ENCODE measurements at places on chromosomes 2 and 18.
A peak's percentile ranks its signal among the peaks of the same experiment; 100 is the strongest.

DNA sequence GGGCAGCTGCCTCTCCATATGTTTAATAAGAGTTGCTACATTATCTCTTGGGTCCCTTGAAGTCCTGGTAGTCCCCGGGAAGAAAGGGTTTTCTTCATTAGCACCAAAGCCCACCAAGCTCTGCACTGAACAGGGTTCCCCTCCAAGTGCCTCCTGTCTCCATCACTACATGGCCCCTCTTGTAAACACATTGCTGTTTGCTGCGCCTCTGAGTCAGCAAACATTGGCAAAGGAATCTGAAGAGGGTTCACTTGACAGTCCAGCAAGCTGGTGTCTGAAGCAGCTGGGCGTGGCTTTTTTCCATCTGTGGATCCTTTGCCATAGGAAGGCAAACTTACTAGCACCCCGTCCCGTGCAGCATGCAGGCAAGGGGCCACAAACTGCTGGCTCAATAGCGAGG lies 82.8 kb downstream of the TEX51 start:
- no peak for DNase-seq

GRCh38 chr18:74228312-74228711 lies 63.5 kb downstream of the CYB5A start:
- DNase-seq = no peak

DNA sequence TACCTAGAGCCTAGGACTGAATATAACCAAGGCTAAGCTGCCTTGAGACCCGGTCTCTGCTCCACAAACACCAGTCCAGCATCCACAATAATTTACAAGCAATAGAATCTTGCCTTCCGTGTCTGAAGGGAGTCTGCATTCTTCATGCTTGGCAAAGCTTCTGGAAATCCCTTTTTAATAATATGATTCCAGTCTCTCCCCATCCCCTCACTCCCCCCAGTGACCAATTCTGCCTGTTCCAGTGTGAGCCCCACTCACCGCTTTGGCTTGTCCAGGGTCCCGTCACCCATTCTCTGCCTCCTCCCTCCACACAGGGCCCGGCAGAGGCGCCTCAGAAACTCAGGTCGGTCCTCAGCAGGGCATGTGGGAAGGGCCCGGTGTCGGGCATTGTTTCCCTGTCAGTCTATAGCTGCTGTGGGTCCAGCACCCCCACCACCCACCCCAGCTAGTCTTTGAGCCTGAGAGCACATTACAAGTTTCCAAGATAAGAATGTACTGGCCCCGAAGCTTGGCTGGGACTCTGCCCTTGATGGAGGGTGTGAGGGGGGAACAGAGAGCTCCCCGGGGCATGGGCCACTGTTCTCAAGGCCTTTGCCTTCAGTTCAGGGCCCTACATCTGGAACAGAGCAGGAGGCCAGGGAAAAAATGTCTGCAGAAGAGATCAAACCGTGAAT lies 129.7 kb upstream of the MYCN start:
- DNase-seq = no peak

- DNase-seq = no peak
These were observed 144.6 kb upstream of the RMP24 start for GRCh38 chr18:35827903-35828275.

DNA sequence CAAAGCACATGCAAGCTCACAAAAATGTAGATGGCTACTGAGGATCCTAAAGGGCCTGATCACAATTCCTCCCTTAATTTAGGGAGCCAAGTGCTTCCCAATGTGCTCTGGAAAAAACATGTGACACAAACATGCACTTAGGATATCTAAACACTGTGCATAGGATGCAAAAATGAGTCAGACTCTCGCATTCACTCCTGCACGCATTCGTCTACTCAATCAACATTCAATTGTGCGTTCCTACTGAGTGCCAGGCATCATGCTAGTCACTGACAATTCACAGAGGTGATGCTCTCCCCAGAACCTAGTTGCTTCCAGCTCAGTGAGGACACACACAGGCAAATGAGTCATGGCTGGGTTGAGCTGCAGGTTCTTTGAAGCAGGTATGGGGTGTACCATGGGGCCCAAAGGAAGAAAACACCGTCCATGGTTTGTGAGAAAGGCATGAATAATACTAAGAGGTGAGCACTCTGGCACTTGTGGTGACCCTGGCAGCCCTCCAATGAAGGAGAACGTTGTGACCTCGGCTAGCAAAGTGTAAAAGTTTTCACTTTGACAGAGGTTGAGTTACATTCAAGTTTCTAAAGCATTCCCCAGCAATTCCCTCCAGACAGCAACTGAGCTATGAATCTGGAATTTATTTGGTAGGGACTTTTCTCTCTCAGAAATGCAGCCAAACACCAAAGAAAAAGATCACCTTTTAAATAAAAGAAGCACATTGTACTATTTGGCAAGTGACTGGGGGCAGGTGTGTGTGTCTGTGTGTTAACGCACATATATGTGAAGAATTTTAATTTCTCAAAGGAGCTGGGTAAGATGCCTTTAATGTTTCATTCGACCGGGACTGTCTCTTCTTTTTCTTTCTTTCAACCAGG lies 173.3 kb downstream of the ALPK2 start:
- DNase-seq = peak; percentile 9

DNA sequence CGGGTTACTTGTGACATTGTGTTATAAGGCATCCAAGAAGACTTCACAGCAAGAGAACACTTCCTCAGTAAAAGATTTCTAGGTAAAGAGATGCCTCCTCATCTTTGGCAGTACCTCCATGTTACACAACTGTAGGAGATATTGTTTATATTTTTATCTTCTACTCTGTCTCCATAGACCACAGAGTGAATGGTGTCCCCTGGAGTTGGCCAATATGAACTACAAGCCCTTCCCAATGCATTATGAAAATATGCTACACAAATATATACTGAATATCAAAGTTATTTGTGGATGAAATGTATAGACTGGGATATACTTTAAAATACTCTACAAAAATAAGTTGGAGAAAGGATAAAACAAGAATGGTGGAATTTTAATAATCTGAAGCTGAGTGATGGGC lies 46.7 kb downstream of the MBOAT2 start:
- no peak for DNase-seq

DNA sequence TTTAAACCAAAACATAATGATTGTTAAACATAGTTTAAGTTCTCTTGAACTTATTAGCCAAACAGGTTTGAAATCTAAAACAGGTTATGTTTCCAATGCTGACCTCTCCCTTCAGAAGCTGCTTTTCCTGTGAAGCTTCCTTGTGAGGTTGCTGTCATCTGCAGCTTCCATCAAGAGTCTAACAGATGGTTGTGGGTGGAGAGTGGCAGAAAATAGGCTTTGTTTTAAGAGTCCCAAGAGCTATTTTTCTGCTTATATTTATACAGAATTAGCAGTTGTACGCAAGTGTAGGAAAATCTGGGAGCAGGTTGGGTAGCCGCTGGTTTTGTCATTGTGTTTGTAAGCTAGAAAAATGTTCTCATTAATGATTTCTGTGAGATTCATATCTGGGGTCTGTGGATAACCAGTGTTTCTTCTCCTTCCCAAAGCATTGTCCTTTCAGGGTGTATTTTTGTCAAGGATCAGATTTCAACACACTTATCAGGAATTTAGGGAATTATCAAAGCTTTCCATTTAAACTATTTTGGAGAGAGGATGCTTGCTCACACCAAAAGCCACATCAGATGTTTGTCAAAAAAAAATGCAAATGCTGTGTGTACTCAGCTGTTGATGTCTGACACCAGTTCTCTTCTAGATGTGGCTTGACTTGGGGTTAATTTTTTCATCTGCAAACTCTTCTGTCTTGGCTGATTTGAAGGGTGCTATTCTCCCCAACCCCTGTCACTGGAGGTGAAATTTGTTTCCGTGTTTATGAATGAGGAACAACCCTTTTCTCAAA lies 78.1 kb upstream of the KIF5C start:
- DNase-seq = no peak

GRCh38 chr2:96664366-96664925 lies 21.9 kb downstream of the FER1L5 start:
- no peak for DNase-seq

DNA sequence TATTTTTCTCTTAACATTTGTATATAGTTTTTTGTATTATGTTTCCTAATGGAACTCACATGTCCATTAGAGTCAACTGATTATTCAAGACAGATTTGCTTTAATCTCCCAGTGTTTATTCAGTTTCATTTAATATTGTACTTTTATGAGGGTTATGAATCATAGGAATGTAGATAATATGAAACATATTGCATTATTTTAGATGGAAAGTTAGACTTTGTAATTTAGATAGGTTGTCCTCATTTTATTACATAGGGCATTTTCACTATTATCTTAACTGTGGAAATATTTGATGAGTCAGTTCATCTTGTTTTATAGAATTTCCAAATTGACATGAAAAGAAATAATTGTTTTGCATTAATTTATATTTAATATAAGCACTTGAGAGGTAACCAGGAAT lies 240.8 kb downstream of the PLCL1 start:
- peak; percentile 31 for DNase-seq

GRCh38 chr18:79672490-79673276 lies 6.9 kb upstream of the CTDP1 start:
- DNase-seq = peak; percentile 4

DNA sequence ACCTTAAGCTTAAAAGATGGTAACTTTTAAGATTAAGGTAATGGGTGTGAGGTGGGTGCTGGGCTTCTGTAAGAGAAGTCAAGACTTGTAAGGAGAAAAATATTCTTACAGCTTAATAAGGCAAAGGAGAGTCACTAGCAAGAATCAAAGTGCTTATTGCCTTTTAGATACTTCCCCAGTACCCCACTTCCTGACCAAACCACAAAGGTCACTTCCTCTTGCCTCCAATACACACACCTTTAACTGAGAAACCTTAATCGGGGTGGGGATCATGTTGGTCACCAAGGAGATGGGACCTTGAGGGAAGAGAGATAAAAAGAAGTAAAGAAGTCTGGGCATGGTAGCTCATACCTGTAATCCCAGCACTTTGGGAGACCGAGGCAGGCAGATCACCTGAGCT lies 10.6 kb upstream of the ATG16L1 start:
- DNase-seq = no peak

DNA sequence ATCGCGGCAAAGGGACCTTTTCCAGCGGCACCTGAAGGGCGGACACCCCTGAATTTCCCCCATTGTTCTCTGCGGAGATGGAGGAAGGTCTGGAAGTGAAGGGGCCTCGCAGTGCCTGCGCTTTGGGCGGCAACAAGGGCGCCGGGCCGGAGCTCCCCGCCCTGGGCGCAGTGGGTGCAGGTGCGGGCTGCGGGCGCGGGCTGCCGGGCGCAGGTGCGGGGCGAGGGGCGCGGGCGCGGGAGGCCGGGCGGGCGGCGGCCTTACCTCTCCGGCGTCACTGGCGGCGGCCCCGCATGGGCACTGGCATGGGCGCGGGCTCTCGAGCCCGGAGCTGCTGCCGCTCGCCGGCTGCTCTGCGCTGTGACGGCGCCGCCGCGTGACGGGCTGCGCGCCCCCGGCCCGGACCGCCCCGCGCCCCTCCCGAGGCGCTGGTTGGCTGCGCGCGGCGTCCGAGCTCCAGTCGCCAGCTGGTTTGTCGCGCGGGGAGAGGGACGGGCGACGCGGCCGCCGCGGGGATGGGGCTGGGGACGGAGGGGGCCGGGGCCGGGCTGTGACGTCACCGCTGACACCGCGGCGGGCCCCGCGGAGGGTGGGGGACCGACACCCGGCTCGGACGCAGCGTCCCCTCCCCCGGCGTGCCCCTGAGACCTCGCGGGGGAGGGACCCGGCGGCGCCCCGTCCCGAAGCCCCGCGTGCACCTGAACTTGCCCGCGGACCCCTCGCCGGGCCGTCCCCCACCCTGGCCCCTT lies at the start of gene KIF1A:
Gene KIF1A, minus strand, starts transcription at position 362 of the 749 bp plus-strand sequence. CDS start 22,467 bp downstream, outside the sequence.
- no peak for DNase-seq

GRCh38 chr18:45608400-45608799 lies 6.9 kb upstream of the SLC14A2 start:
- no peak for DNase-seq

- DNase-seq = peak; percentile 79
These were observed 94.5 kb upstream of the FN1 start for GRCh38 chr2:215530191-215530968.

- no peak for DNase-seq
These were observed 573.0 kb downstream of the GALR1 start for GRCh38 chr18:77822632-77823031.

- DNase-seq = no peak
These were observed 154.2 kb upstream of the KYNU start for GRCh38 chr2:142723236-142723635.

DNA sequence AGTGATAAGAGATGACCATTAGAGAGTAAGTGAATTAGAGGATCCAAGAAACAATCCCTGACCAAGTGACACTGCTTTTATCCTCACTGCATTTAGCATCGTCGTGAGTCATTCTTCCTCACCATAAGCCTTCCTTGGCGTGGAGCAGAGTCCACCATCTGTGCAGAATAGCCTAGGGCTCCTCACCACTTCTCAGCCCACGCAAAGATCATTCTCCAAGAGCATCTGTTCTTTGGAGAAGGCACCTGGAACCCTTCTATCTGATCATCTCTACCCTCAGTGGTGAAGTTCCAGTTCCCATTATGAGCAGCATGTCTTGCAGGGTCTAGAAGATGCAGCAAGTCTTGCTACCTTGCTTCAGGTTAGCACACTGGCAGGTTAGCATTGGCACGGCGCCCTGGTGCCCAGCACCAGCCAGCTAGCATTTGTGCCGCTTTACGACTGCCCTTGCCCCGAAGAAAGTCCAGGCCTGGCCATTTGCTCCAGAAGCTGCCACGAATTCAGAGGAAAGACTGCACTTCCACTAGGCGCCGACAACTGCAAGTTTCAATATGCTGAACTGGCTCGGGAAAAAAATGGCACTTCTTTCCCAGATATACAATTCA lies 225.8 kb downstream of the TTC32 start:
- peak; percentile 41 for DNase-seq

- DNase-seq = peak; percentile 14
These were observed 189.7 kb downstream of the PAX3 start for GRCh38 chr2:222108957-222109585.

GRCh38 chr2:232523682-232524597 lies 2.0 kb upstream of the CHRND start:
- peak; percentile 30 for DNase-seq

DNA sequence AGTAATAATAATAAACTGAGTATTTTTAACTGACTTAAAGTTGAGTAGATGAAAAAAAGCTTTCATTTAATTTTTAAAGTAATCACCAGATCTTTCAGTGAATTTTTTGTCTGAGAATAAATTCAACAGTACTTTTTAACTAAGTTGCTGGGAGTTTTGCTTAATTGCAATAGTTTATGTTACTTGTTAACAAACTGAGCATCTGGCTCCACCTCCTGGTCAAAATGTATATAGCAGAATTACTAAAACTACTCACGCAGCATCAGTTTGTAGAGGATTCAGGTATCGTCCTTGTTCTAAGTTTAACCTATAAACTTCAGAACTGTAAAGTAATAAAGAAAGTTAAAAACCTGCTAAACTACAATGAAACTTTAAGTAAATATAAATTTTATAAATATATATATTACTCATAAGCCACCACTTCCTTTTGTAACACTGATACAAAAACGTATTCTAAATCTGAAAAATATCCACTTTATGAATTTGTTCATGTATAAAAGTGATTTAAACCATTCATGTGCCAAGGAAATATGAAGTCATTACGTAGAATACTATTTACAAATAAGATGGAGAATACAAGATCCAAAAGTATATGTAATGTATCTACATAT lies 21.3 kb downstream of the NOL10 start:
- DNase-seq = peak; percentile 52
